MM.1S (cell line): ENCODE measurements at places on chromosomes 12 and 14.

DNA sequence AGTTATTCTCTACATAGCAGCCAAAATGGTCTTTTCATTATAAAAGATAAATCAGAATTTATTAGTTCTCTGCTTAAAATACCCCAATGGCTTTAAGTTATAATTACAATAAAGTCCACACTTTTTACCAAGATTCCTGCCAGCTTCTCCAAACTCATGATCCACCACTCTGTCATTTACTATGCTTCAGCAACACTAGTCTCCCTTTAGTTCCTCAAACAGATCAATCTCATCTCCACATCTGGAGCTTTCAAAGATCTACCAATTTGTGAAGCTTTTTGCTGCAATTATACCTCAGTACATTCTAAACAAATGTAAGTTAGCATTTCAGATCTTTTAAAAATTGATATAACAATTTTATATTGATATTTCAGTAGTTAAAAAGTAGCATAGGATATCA is 24.9 kb downstream of the CATSPERB start:
- no peak for DNase-seq

- peak; percentile 53 for DNase-seq
Measured at GRCh38 chr12:12720672-12721161, 3.5 kb downstream of the CDKN1B start.

DNA sequence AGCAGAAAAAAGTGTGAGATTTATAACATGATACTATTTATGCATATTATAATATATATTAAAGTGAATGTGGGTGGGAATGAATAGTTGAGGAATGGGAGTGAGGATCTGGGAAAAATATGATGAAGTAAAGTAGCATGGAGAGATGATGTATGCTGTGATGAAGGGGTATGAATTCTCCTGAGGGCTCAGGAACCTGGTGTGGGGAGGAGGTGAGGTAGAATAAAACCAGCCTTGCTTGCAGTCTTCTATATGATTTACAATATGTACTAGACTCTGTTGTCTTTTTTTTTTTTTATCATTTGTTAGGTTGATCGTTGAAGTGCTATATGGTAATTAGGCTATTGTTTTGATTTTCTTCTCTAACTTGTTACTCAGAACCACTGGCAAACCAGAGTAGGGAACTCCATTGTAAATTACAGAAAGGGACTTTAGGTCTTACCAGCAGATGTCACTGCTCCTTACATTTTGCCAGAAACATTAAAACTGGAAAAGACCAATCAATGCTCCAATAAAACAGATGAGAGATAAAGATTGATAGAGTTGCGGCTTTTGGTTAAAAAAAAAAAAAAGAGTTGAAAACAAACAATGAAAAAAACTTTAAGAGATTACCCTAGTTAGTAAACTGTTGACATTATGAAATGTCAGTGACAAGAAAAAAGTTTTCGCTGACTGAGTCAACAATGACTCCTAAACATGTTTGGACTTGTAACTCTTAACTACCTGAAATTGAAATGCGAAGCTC is 39.9 kb downstream of the ATL1 start:
- DNase-seq: peak; percentile 14

- DNase-seq: no peak
Measured at GRCh38 chr14:71341156-71341555, 433.9 kb downstream of the PCNX1 start.

DNA sequence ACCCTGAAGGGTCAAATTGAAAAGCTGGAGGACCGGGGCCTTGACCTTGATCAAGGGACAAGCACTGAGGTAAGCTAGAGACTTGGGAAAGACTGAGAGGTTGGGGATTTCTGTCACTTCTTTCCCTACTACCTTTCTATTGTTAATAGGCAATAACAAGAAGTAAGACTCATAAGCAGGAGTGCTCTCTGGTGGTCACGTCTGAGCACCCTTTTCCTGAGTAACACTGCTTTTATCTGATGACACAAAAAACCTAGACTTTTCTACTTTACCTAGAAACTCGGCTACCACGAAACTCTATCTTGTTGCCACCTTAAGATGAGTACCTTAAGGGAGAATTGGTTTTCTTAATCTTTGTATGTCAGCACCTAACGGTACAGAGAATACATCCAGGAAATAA is 35.5 kb upstream of the PPFIBP1 start:
- no peak for DNase-seq

GRCh38 chr12:72063073-72063472 is 124.4 kb downstream of the TPH2 start:
- DNase-seq: no peak
